NCI-H524 treated with DMSO at 0.1 percent for 48 hours (cell line): ENCODE measurements at places on chromosomes 13 and 19.

GRCh38 chr13:39148513-39148961 lies 110.3 kb downstream of the NHLRC3 start:
- DNase-seq, result no peak

DNA sequence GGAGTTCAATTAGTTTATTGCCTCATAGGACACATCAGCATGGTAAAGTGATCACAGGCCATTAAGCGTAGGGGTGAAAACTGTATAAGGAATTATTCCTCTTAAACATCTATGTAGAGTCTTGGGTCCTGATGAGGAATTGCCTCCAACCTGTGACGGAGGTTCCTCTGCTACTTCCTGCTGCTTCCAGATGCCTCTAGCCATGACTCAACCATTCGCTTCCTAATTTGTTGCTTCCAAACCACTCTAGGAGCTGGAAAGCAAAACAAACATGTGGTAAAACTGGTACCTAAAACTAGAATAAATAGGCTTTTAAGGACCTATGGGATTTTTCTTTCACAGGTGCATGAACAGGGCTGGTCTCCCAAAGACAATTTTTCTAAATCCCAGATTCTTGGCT lies 253.8 kb downstream of the KLF12 start:
- no peak for DNase-seq

GRCh38 chr13:76439546-76439945 lies 446.7 kb downstream of the KCTD12 start:
- DNase-seq, result peak; percentile 88

DNA sequence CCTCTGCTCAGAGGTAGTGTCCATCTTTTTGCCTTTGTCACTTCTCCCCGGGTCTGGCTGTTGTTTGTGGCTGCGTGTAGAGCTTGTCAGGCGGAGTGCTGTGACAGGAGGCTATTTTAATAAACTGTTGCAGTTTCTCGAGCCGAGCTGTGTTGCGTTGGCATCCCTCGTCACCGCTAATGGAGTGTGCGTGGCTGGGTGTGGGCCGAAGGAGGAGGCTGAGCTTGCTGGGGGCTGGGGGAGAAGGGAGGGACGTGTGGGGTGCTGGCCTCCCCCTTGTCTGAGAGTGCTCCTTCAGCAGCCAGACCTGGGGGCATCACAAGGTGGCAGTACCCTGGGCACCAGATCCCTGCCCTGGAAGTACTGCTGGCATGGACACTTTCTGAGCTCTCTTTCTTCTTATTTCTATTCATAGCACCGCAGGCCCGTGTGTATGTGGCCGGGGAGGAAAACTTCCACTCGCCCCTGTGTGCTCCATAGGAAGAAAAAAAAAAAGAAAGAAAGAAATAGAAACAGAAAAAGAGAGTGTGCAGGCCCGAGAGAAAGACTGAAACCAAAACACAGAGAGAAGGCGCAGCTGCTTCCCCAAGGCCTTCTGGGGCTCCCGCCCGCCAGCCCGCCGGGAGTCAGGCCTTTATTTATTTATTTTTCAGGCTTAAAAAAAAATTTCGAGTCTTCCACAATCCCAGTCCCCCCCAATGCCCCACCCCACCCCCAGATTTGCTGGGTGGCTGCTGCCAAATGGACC lies 27.0 kb downstream of the NFIX start:
- no peak for DNase-seq

- no peak for DNase-seq
Observed at GRCh38 chr13:40221460-40222201, 444.8 kb downstream of the FOXO1 start.

- peak; percentile 50 for DNase-seq
Observed at GRCh38 chr13:30615866-30616541, 1.7 kb upstream of the USPL1 start.

GRCh38 chr13:67299751-67300150 lies 69.6 kb upstream of the PCDH9 start:
- DNase-seq, result no peak

- peak; percentile 12 for DNase-seq
Observed at GRCh38 chr13:43122791-43123190, 99.4 kb downstream of the DNAJC15 start.

GRCh38 chr13:49292742-49293486 lies 45.2 kb downstream of the CDADC1 start:
- DNase-seq, result no peak

DNA sequence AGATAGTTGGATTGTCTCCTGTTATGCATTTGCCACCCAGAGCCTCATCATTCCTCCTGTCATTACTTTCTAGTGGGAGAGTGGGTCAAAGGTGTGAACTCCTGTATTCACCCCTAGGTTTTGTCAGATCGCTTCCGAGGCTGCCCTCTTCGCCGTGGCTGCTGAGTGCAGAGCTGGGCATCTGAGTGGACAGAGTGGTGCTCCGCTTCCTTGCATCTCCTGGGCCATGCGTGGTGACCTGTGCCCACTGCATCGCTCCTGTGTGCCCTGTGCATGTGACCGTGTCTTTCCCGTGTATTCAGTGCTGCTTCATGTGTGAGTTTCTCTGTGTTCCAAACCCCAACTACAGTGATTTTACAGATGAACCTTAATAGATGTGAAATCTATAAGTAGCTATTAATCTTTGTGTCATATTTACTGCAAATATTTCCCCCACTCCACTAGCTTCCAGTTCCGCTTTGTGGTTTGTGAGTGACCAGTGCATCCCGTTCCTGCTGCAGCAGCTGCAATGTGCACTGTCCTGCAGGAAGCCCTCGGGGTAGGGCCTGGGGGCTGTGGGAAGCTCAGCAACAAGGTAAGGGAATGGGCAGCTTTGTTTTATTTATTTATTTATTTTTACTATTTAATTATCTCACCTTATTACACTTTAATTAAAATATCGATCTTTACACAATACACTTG lies 53.1 kb downstream of the C13orf46 start:
- no peak for DNase-seq

DNA sequence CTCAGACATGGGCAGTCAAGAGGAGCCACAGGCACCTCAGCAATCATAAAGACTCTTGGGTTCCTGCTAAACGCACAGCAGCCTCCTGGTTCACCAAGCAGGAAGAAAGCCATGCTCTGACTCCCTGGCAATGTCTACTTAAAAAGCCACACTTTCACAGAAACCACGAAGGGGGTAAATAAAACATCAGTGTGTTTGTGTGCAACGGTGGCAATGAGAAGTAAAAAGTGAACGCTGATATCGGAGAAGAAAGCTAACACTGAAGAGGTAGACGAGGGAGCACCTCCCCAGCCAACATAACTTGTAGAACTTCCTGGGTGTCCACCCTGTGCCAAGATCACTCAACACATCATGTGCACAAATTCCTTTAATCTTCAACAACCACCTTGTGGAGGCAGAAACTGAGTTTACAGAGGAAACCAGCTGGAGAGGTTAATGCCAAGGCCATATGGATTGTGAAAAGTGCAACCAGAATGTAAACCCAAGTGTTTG lies 30.2 kb downstream of the HSPH1 start:
- no peak for DNase-seq

- DNase-seq, result peak; percentile 51
Observed at GRCh38 chr13:112885782-112886268, 83.2 kb upstream of the MCF2L start.

GRCh38 chr19:34744896-34745690 lies 11.1 kb downstream of the ZNF181 start:
- DNase-seq, result no peak

GRCh38 chr13:102402290-102402689 lies 442 bp upstream of the FGF14 start:
- DNase-seq, result no peak

DNA sequence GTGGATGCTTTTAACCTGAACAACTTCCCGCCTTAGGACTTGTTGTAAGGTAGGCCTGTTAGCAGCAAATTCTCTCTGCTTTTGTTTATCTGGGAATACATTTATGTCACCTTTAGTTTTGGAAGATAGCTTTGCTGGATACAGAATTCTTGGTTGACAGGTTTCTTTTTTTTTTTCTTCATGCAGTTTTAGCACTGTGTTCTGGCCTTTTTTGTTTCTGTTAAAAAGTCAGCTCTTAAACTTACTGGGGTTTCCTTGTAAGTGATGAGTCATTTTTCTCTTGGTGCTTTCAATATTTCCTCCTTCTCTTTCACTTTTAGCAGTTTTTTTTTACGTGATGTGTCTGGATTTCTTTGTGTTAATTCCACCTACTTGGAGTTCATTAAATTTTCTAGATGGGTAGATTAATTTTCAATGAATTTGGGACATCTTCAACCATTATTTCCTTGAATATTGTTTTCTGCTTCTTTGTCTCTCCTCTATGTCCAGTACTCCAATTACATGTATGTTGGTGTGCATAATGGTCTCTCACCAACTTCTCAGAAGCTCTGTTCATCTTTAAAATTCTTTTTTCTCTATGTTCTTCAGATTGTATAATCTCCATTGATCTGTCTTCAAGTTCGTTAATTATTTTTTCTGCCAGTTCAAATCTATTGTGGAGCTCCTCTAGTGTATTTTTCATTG lies 188.2 kb upstream of the ZNF536 start:
- DNase-seq, result no peak

DNA sequence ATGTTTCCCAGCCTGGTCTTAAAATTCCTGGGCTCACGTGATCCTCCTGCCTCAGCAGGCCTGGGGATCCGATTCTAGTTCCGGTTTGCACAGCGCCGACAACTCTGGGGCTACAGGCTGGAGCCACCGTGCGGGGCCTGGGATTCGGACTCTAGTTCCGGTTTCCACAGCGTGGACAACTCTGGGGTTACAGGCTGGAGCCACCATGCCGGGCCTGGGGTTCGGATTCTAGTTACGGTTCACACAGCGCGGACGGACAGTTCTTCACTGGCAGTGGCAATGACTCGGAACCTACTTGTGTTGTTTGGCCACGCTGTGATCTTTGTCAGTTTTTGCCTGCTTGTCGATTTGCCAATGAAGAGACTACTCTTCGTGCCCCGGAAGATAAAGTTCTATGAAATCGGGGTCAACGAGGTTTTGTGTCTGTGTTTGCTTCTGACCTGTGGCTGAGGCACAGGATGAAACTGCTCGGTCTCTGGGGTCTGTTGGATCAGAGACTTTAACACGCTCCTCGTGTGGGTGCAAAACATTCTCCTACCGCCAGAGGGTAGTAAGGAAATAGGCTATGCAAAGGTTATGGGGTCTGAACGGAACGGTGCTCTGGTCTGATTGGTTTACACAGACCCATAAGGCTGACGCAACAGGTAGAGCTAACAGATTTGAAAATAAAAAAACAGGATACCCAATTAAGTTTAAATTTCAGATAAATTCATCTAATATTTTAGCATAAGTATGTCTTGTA lies 12.1 kb upstream of the ZSCAN1 start:
- peak; percentile 38 for DNase-seq

GRCh38 chr13:97879646-97880310 lies 73.7 kb upstream of the IPO5 start:
- no peak for DNase-seq
